Activated T-helper 9 cell treated with anti-CD3 and anti-CD28 coated beads, Interleukin-2, amount 50 U/mL, for 16 hours (primary cell): ENCODE measurements at places on chromosomes 12 and 14.

- no peak for DNase-seq
Observed at GRCh38 chr14:59570122-59570521, 6.5 kb downstream of the CCDC175 start.

DNA sequence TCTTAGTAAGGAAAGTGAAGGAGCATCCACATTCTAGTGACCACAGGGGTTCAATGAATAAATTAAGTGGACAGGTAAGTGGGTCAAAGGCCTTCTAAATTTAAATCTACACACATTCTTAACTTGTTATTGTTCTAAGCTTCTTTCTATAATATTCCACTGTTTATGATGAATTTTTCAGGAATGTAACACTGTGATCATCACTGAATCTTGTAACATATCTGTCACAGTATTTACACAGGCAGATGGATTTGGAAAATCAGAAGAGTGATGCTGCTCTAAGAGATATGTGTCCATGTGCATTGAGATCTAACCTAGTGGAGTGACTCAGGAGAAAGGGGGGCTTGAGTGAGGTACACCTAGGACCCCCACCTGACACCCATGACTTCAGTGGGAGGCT, 115.4 kb upstream of the OVCH1 start:
- DNase-seq: no peak

DNA sequence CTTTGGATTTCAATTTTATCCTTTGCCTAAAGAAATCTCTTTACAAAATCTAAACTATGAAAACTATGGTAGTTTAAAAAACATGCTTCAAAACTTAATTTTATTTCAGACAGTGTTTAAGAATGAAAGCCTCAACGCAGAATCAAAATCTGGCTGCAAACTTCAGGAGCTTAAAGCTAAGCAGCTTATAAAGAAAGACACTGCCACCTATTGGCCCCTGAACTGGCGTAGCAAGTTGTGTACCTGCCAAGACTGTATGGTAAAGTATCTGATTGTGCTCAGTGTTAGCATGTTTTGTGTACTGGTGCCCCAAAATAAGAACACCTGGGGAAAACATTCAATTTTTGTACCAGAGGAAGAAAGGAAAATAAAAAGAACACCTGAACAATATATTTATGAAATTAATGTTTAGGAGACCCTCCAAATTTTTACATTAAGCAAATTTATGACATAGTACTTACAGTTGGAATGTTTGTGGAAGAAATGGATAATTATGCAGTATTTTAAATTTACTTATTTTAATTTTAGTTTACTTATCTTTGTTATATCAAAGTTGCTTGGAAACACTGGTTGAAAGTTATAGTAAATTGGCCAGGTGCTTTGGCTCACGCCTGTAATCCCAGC, 12.2 kb downstream of the UBR7 start:
- DNase-seq: no peak

GRCh38 chr12:114193474-114193873, 212.5 kb downstream of the TBX5 start:
- no peak for DNase-seq

DNA sequence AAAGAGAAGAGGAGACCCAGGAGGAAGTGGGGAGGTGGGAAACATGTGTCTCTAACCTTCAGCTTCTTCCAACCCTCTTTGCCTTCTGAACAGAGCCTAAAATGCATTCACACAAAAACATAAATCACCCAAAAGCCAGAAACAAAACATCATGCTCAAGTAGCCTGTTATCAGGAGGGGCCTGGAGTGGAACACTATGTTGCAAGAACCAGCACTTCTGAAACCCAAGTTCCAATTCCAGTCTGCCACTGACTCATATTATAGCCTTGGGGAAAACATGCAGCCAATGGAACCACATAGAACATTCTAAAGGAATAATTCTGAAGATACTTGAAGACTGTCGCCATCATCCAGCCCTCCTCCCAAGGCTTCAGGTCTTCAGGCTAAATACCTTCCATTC, 169.8 kb upstream of the PLXNC1 start:
- DNase-seq: no peak

- DNase-seq: no peak
Observed at GRCh38 chr12:26994109-26994508, 20.1 kb downstream of the TM7SF3 start.

DNA sequence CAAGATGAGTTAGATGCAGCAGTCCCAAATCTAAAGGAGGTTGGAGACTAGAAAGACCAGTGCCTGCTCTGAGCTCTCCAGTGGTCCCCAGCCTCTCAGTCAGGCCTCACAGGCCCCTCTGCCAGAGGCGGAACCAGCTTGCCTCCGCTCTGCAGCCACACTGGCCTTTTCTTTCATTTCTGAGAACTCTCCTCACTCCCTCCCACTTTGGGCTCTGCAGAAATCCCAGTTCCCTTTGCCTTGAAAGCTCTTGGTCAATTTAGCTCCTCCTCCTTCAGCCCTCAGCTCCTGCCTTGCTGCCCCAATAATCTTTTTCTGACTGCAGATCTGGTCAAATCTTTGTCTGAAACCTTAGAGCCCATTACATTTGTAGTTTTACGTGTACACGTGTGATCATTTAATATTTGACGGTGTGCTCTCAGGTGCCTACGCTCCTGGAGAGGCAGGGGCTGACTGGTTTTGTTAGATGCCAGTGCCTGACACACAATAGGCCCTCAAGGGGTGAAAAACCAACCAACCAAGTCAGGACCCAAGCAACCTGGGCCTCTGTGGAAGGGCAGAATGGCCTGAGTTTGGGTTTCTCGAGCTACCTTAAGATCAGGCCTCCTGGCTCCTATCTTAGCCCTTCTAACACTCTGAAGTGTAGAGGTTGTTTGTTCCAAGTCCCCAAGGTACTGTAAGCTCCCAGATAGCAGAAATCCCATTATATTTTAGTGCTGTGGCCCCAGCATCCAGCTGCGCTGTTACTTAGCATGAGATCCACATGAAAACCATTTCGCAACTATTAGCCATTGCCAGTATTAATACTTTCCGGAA, 1.1 kb upstream of the NUDT4 start:
- no peak for DNase-seq

DNA sequence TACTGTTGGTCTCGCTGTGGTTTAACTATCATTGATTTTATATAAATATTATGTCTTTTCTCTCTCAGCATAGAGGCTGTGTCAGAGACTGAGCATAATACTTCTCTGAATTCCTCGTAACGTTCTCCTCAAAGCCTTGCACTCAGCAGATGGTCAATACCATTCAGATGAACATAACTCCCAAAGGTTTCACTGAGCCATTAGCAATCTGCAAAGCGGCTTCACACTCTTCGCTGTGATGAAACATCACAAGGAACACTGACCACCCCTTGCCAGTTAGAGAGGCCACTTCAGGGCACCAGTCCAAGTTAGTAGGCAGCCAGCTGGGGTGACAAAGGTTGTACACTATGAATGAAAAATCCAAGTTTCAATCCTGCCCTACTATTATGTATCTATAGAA, 30.1 kb upstream of the STON2 start:
- no peak for DNase-seq

- DNase-seq: no peak
Observed at GRCh38 chr14:75170772-75171171, 5.6 kb downstream of the TMED10 start.

DNA sequence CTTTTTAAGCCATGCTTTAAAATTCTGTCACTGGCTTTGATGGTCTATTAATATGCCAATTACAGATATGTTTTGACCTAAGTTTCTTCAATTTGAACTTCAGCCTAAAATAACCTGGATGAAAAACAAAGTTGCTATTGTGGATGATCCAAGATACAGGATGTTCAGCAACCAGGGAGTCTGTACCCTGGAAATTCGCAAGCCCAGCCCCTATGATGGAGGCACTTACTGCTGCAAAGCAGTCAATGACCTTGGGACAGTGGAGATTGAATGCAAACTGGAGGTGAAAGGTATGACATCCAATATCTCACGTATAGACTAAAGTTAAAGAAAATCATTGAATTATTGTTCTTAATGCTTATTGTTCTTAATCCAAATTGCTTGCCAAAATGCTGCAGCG, 17.2 kb upstream of the CHPT1 start:
- DNase-seq: no peak

DNA sequence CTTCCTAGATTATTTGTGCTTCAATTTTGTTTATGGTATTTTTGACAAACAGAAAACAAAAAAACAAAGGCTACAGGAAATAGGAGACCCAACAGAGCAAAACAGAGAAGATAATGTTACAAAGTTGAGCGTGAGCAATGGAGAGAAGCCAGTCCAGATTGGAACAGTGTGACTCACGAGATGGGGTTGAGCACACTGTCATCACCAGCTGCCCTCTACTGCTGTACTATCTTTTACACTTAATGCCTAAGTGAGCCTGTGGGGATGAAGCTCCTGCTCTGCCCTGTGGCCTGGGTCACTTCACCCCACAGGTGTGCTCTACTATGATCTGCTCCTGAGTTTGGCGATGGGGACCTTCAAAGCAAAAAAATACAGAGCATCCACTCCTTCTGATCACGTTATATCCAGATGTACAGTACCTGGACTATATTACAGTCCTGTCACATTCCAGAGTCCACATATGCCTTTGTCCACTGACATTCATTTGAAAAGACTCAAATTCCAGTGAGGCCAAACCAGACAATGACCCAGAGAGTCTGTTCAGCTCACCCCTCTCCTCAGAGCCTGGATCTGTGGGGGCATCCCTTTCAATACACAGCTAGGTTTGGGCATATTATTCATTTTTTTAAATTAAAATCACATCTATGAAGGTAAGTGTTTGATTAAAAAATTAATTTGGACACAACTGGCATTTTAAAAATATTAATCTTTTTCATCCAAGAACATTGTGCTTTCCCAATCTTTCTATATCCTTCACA, 4.4 kb downstream of the IPO8 start:
- no peak for DNase-seq

DNA sequence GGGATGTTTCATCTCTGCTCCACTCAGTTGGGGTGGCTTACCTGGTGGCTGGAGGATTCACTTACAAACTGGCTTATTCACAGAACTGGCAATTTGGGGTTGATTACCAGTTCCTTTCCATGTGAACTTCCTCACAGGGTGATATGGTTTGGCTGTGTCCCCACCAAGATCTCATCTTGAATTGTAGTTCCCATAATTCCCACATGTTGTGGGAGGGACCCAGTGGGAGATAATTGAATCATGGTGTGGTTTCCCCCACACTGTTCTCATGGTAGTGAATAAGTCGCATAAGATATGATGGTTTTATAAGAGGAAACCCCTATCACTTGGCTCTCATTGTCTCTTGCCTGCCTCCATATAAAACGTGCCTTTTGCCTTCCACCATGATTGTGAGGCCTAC, 26.9 kb upstream of the IGF1 start:
- DNase-seq: no peak

GRCh38 chr12:12749433-12749832, 32.3 kb downstream of the CDKN1B start:
- no peak for DNase-seq

DNA sequence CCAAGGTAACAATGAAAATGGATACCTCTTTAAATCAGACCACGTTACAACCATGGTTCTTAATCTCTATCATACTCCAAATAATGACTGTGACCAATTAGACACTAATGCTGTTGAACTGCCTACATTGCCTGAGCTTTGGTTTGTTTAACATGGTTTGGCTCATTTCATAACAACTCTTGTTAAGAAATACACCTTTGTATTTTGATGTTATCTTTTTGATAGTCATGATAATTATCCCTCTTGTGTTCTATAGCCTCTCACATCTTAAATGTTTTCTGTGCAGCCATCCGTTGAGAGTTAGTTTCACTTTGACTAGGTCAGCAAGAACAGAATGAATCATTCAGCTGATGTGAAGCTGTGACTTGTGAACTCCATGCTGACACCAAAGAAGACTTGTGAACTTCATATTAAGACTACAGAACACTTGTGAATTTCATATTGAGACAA, 75.5 kb upstream of the RERGL start:
- DNase-seq: no peak

DNA sequence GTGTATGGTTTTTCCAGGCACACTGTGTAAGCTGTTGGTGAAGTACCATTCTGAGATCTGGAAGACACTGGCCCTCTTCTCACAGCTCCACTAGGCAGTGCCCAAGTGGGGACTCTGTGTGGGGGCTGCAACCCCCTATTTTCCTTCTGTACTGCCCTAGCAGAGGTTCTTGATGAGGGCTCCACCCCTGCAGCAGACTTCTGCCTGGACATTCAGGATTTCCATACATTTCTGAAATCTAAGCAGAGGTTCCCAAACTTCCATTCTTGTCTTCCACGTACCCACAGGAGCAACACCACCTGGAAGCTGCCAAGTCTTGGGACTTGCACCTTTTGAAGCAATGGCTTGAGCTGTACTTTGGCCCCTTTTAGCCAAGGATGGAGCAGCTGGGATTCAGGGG, 85.2 kb upstream of the PRMT8 start:
- DNase-seq: no peak
